Testis (tissue), 5 donors: ENCODE measurements at places on chromosomes 7 and 10. TPM values are rescaled to one million over a fixed set of nuclear protein-coding genes. Genes with fewer than 3 reads are reported as not detected.

The GDF10 gene
- polyA plus RNA-seq, result 17.7 TPM

The RNLS gene
- polyA plus RNA-seq, result 13.0 TPM

The TAS2R41 gene
- not detected for polyA plus RNA-seq

The TRPV5 gene
- polyA plus RNA-seq, result 0.57 TPM

The NHLRC2 gene
- 8.7 TPM for polyA plus RNA-seq

The SRRM3 gene
- 8.3 TPM for polyA plus RNA-seq

The NPC1L1 gene
- 0.83 TPM for polyA plus RNA-seq

The HIP1 gene
- 68.0 TPM for polyA plus RNA-seq

The SEC23IP gene
- 48.9 TPM for polyA plus RNA-seq

The HSPA14 gene
- polyA plus RNA-seq, result 41.5 TPM

The CPA4 gene
- 0.94 TPM for polyA plus RNA-seq

- no peak overlapping the region for H3K4me3 ChIP-seq
- H3K36me3 ChIP-seq, result no peaks in the 10 kb centered on the region
- no peak overlapping the region for H3K27ac ChIP-seq
- H3K4me1 ChIP-seq, result no peaks in the 10 kb centered on the region
- DNase-seq, result no peak
- H3K27me3 ChIP-seq, result no peaks in the 10 kb centered on the region
Observed at GRCh38 chr10:118472415-118473304, 122.8 kb downstream of the PRLHR start.

- H3K36me3 ChIP-seq, result no peaks in the 10 kb centered on the region
- peak within 1 kb of the TSS; percentile 61 for H3K27ac ChIP-seq
- peak; percentile 56 for DNase-seq
- H3K27me3 ChIP-seq, result no peaks in the 10 kb centered on the region
- peak within 1 kb of the TSS; percentile 44 for H3K4me3 ChIP-seq
Observed at GRCh38 chr10:72087969-72088888, at the start of gene SPOCK2. Gene SPOCK2, minus strand, starts transcription at chr10:72088551. Its CDS starts 223 bp downstream, at chr10:72088328.

DNA sequence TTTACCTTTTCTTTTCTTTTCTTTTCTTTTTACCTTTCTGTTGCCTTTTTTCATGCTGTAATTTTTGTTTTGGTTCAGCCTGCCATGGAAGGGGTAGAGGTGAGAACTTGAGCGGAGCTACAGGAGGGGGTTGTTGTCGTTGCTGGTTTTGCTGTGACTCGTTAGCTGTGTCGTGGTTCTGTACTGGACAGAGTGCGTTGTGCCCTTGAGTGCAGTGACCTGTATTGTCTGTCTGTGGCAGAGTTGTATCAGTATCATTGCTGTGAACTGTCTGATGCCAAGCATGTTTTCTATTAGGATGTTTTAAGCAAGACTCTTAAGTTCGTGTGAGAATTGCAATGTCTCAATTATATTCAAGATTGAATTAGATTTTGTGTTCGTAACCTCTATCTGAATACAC lies 67.5 kb downstream of the TRRAP start:
- H3K27ac ChIP-seq, result no peak overlapping the region
- H3K27me3 ChIP-seq, result no peaks in the 10 kb centered on the region

GRCh38 chr10:44006771-44007170 lies 358.1 kb upstream of the ZNF32 start:
- no peak overlapping the region for H3K27ac ChIP-seq
- H3K4me3 ChIP-seq, result no peak overlapping the region
- H3K27me3 ChIP-seq, result no peaks in the 10 kb centered on the region
- no peak for DNase-seq

- H3K27ac ChIP-seq, result no peak overlapping the region
- H3K27me3 ChIP-seq, result no peaks in the 10 kb centered on the region
- H3K4me1 ChIP-seq, result no peaks in the 10 kb centered on the region
- DNase-seq, result no peak
Observed at GRCh38 chr7:123961771-123962170, 36.7 kb downstream of the SPAM1 start.

- H3K36me3 ChIP-seq, result no peaks in the 10 kb centered on the region
- H3K4me3 ChIP-seq, result no peak overlapping the region
- peaks cover 13% of the 10 kb centered on the region for H3K4me1 ChIP-seq
- no peaks in the 10 kb centered on the region for H3K27me3 ChIP-seq
- no peak for DNase-seq
Observed at GRCh38 chr10:132786476-132786883, 533 bp upstream of the NKX6-2 start.

DNA sequence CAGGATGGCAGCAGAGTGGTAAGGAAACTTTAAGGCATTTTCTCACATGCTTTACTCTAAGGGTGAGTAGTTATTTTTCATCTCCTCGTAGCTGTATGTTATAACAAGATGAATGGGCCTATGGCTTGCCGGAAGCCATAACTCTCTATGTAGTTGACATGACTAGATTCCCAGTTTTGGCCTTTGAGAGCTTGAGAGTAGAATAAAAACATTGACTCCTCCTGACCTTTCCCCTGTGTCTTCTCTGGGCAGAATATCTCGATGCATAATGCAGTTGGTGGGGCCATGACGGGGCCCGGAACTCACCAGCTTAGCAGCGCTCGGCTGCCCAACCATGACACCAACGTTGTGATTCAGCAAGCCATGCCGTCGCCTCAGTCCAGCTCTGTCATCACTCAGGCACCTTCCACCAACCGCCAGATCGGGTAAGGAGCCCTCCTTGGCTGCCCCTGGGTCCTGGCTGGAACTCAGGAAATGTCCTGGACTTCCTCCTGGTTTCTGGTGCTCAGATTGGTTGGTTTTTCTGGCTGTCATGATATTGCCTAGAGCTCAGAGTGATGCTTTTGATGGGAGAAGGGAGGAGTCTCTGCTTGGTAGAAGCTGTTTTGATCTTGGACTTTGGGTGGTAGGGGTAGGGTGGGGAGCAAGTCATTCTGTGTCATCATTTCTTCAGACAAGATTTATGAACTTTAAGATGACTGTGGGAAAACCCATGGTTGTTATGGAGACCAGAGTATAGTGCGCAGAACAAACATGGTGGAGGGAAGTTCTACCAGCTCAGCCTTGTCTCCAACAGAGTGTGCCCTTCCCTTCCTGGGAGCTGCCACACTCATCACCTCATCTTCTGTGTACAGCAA lies 158.0 kb downstream of the CREB5 start:
- no peak for DNase-seq
- H3K27ac ChIP-seq, result no peak overlapping the region
- H3K4me1 ChIP-seq, result no peaks in the 10 kb centered on the region
- no peaks in the 10 kb centered on the region for H3K36me3 ChIP-seq
- H3K27me3 ChIP-seq, result no peaks in the 10 kb centered on the region
- no peak overlapping the region for H3K4me3 ChIP-seq

DNA sequence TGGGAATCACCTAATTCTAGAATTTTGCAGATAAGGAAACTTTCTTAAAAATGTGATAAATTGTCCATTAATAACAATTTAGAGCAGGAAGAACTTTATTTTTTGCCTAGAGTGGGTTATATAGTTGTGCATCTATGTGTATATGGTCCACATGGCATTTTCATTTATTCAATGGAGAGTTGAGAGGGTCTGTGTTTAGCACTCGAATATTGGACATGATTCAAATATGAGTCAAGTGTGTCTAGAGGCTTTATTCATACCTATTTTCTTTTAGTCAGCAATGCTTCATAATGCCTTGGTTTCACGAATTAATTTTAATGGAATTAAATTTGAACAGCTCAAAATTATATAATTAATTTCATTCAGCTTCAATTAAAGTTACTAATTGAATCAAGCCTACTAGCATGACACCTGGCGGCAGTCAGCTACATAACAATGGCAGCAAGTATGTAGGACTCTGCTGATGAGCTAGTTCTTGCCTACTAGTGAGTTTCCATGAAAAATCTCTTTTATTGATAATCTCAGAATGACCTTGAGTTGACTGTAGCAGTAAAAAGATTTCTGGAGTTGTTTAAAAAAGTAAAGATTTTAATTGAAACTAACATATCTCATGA lies 17.7 kb downstream of the MDFIC start:
- H3K36me3 ChIP-seq, result no peaks in the 10 kb centered on the region
- H3K27me3 ChIP-seq, result no peaks in the 10 kb centered on the region
- no peaks in the 10 kb centered on the region for H3K4me1 ChIP-seq
- no peak for DNase-seq
- no peak overlapping the region for H3K4me3 ChIP-seq

DNA sequence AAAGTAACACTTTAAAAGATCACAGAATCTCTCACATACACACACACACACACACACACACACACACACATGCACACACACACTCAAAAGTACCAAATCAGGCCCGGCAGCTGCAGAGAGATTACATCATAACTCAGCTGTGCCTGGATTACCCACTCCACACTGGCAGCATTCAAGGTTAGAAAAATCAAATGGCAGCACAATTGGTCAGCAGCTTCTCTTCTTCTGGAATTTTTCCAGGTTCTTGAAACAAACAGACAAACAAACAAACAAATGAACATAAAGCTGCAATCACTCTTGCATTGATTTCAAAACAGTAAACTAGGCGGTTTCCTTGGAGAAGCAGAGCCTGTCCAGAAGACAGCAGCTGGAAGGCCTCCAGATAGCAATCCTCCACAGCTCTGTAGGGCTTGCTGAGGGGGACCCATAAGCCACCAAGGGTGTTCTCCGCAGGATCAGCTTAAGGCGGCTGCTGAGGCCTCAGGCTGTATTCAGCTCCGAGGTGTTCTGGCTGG lies 24.5 kb upstream of the FAM133B start:
- H3K27me3 ChIP-seq, result no peaks in the 10 kb centered on the region
- no peak overlapping the region for H3K4me3 ChIP-seq
- no peaks in the 10 kb centered on the region for H3K36me3 ChIP-seq
- H3K4me1 ChIP-seq, result no peaks in the 10 kb centered on the region
- DNase-seq, result no peak

DNA sequence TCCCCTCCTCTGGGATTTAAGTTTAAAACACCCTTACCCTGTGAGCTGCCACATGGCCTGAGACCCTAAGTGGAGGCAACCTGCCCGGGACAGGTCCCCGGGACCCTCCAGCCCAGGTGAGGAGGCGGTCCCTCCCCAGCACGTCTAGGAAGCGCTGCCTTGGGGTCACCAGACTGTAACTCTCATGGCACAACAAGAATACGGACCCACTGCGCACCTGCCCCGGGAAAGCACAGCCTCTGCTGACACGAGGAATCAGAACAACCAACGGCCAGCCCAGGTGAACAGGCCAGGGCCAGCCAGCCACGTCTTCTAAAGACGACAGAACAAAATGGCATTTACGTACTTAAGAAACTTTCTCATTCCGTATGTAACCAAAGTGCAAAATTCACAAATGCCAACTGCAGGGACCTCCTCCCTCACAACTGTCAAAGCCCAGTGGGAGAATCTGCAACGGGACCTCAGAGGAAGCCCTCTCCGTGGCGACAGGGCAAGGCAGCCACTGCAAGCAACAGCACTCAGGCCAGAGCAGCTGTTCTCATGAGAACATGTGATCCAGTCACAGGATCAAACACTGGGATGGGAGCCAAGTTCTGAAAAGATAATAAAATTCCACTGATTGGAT lies 208.4 kb downstream of the DIP2C start:
- no peak overlapping the region for H3K27ac ChIP-seq
- peaks cover 24% of the 10 kb centered on the region for H3K4me1 ChIP-seq
- peak; percentile 67 for DNase-seq
- no peaks in the 10 kb centered on the region for H3K27me3 ChIP-seq
- H3K36me3 ChIP-seq, result no peaks in the 10 kb centered on the region

DNA sequence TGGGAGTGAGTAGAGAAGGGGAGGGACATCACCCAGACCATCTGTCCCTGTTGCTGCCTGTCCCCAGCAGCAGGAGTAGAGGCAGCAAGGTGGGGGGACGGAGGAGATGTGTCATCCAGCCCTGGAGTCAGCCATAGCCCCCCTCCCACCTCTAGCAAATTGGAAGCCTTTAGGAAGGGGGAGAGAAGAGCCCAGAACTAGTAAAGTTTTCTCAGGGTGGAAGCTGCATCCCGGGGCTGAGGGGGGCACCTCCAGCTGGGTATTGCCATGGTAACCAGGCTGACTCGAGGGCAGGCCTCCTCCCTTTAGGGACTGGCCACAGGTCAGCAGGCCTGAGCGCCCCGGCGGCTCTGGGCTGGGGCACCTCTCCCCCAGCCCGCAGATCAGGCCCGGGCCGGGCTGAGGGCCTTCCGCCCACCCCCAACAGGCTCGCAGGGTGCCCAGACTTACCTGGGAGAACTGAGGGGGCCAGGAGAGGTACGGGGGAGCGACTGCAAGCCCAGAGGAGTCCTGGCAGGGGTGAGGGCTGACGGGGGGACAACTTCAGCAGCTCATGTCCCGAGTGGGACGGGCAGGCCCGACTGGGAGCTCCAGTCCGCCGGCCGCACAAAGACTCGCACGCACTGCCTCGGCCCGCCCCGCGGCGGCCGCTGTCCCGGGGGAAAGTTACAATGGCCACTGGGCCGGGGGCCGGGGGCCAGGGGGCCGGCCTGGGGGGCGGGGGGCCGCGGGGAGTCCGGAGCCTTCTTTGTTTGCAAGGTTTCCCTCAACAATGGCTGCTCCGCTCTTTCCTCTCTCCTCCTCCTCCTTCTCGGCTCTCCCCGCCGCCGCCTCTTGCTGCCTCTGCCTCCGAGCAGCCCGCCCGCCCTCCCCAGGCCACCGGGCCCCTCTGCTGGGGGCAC lies 6.0 kb downstream of the LDB1 start:
- peak; percentile 27 for DNase-seq
- H3K4me3 ChIP-seq, result peak overlapping the region; percentile 85
- no peaks in the 10 kb centered on the region for H3K27me3 ChIP-seq
- no peaks in the 10 kb centered on the region for H3K36me3 ChIP-seq
- H3K4me1 ChIP-seq, result peaks cover 56% of the 10 kb centered on the region
- peak overlapping the region; percentile 84 for H3K27ac ChIP-seq

DNA sequence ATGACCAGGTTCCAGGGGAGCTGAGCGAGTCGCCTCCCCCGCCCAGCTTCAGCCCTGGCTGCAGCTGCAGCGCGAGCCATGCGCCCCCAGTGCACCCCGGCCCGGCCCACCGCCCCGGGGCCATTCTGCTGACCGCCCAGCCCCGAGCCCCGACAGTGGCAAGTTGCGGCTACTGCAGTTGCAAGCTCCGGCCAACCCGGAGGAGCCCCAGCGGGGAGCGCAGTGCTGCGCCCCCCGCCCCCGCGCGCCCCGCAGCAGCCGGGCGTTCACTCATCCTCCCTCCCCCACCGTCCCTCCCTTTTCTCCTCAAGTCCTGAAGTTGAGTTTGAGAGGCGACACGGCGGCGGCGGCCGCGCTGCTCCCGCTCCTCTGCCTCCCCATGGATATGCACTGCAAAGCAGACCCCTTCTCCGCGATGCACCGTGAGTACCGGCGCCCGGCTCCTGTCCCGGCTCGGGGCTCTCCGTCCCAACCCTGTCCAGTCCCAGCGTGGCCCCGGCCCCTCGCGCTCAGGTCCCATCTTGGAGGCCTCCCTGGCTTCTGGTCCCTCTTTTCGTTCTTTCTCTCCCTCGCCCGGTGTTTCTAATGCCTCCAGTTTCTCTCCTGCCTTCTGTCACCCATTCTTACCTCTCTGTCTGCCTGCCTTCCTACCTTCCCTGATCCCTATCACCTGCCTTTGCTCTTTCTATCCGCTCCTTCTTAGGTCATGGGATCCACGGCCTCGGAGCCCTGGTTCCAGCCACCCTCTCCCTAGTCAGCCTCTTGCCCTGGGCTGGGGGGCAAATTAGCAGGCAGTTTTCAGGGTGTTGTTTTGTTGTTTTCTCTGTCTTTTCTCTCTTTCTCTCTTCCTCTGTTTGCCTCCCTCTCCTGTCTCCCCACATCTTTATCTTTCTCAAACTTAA lies 751 bp downstream of the PAX2 start:
- H3K27me3 ChIP-seq, result no peaks in the 10 kb centered on the region
- peaks cover 28% of the 10 kb centered on the region for H3K4me1 ChIP-seq
- no peak overlapping the region for H3K27ac ChIP-seq
- no peaks in the 10 kb centered on the region for H3K36me3 ChIP-seq

- no peaks in the 10 kb centered on the region for H3K4me1 ChIP-seq
- H3K27ac ChIP-seq, result no peak overlapping the region
- no peaks in the 10 kb centered on the region for H3K27me3 ChIP-seq
- no peak for DNase-seq
- H3K36me3 ChIP-seq, result no peaks in the 10 kb centered on the region
Observed at GRCh38 chr10:70060389-70060788, 7.7 kb downstream of the MACROH2A2 start.
